ENCODE measurements at places on chromosomes 11 and 22.

DNA sequence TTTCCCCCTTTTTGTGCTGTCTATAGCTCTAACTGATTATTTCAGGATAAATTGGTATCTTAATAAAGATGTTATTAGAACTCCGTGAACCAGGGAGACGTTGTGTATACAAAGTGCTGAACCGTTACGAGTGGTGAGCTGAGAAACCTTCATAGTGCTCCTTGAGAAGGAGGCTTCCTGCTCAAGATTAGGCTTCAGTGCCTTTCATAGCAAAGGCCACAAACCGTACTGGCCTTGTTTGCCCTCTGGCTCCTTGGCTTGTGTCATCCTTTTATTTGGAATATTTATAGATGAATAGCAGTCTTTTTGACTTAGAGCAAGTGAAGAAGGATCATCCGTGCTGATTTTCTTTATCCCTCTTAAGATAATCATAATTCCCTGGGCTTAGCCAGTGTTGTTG is 16.3 kb downstream of the EIF3L start:
- no peak for DNase-seq

DNA sequence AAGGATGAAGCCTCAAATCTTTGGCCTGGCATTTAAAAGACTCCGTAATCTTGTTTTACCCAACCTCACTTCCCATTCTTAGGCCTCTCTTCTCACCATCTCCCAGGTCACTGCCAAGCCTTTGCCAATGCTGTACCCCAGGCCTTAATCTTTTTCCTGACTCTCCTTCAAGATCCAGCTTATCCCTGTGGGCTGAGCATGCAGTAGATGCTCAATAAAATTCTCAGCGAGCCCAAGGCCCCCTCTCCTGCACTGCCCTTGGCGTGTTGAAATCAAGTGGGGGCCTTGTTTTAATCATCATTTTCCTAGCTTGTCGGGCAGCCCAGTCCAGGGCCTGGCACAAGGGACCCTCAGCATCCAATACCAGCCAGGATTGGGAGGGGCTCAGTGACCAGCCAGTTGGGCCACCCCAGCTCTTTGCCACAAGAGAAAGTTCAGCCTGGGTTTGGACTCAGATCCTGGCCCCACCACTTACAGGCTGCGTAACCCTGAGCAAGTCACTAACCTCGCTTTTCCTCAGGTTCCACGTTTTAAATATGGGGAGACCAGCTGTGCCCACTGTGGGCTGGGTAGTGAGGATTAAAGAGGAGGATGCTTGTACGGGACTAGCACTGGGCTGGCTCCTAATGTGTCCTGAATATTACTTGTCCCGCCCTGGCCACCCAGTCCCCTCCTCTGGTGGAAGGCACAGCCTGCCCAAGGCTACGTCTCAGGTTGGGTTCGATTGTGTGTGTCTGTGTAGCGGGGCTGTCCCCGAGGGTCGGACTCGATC is 943 bp upstream of the YWHAH start:
- no peak for DNase-seq

DNA sequence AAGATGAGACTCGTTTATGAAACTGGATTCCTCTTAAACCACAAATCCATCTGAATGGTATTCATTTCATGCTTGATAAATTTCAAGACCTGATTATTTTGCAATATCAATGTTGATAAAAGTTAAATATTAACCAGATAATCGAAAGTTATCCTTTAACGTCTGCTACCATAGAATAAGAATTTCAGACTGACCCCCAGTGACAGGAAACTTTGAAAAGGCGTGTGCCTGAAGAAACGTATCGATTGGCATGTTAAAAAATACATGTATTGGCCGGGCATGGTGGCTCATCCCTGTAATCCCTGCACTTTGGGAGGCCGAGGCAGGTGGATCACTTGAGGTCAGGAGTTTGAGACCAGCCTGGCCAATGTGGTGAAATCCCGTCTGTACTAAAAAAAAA is 13.9 kb downstream of the SCGB1A1 start:
- no peak for DNase-seq

GRCh38 chr11:45024316-45024715 is 73.6 kb upstream of the TP53I11 start:
- DNase-seq: no peak

DNA sequence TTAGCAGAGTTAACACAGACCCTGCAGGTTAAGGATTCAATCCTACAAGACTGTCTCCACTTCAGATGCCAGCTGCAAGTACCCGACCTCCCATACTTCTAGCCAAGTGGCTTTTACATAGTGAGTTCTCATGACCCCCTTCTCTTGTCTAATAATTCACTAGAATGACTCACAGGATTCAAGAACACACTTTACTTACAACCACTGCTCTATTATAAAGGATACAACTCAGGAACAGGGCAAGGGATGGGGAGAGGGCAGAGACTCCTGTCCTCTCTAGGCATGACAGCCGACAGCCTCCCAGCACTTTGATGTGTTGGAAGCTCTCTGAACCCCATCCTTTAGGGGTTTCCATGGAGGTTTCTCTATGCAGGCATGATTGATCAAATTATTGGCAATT is 60.0 kb downstream of the MYO18B start:
- DNase-seq: no peak

GRCh38 chr11:69923641-69924307 is 104.6 kb upstream of the FGF3 start:
- DNase-seq: no peak

GRCh38 chr22:26485013-26485412 is 1.3 kb downstream of the SRRD start:
- no peak for DNase-seq

Data from NCI-H2081 treated with DMSO at 0.1 percent for 48 hours (cell line).